Putamen (tissue), 1 donor: ENCODE measurements at places on chromosomes 2 and 18.

DNA sequence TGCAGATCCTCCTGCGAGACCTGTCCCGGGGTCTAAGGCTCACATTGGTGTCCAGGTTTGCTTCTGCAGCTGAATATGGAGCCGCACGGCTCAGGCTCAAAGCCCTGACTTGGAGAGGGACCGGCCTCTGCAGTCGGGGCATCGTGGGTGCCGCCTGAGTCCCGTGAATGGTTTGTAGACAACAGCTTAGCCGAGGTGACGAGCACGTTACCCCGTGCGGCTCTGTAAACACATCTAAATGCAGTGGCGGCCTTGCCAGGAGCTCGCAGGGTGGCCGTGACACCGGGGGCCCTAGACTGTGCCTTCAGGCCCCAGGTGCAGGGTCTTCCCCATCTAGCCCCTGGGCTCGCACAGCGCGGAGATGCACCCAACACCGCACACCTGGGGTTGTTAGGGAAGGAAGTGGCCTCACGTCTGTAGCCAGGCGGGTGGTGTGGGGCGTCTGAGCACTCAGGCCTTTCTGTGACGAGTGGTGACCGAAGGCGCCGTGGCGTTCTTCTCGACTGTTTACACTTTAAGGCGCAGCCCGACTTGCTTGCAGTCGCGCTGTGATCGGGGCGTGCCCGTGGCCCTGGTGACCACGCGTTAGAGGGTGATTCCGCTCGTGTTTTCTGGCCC lies 91.6 kb downstream of the NFATC1 start:
- DNase-seq = no peak

DNA sequence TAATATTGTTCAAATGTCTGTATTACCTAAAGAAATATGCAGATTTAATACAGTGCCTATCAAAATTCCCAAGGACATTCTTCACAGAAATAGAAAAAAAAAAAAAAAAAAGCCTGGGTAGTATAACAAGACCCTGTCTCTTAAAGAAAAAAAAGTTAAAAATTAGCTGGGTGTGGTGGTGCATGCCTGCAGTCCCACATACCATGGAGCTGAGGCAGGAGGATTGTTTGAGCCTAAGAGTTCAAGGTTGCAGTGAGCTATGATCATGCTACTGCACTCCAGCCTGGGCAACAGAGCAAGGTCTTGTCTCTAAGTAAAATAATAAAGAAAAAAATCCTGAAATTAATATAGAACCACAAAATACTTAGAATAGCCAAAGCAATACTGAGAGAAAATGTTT lies 51.9 kb downstream of the SLC16A14 start:
- DNase-seq = no peak

DNA sequence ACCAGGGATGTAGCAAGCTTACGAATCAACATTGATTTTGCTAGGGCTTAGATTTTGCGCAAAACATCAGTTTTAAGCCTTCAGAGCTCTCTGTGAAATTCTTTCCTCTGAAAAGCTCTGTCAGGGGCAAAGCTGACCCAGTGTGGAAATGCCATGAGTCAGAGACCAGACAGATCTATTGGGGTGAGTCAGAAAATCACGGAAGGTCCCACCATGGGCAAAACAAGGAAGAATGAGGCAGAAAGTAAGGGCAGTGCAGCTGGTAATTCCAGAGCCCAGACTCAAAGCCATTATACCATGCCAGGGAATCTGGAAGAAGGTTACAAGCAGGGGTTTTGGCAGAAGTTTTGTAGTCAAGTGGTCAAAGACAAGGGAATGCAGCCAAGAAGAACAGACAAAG lies 256.6 kb upstream of the CTAGE1 start:
- DNase-seq = no peak

- DNase-seq = no peak
Observed at GRCh38 chr2:198113316-198113715, 308.9 kb downstream of the PLCL1 start.

- no peak for DNase-seq
Observed at GRCh38 chr2:205025580-205026240, 480.4 kb downstream of the PARD3B start.

DNA sequence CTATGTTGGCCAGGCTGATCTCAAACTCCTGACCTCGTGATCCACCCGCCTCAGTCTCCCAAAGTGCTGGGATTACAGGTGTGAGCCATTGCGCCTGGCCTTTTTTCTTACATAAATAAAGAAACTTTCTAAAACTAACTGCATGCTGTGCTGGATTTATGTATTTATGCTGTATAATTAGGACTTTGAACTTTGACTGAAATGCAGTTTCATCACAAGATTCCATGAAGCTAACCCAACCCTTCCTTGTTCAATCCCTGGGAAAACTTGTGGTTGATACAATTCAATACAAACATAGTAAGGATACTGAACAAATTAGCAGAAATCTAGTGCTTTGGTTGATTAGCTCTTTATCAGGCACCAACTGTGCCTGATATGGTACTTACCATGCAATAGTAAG lies 20.9 kb upstream of the SLC35F5 start:
- DNase-seq = no peak

- no peak for DNase-seq
Observed at GRCh38 chr2:181363164-181363563, 94.0 kb upstream of the ITGA4 start.

DNA sequence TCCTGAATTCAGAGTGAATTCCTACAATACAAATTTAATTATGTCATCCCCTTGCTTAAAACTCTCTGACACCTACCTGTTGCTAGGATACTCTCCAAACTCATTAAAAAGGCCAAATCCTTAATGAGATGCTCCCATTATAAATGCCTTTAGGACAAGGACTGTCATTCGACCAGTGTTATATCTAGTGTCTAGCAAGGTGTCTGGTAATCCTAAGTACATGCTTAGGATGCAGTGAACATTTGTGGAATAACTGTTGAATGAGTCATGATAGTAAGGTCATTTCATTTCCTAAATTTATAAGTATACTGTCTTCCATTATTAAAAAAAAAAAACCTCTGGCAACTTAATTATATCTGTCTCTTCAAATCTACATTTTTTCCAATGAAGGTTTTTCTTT lies 588.9 kb upstream of the NRXN1 start:
- DNase-seq = no peak

DNA sequence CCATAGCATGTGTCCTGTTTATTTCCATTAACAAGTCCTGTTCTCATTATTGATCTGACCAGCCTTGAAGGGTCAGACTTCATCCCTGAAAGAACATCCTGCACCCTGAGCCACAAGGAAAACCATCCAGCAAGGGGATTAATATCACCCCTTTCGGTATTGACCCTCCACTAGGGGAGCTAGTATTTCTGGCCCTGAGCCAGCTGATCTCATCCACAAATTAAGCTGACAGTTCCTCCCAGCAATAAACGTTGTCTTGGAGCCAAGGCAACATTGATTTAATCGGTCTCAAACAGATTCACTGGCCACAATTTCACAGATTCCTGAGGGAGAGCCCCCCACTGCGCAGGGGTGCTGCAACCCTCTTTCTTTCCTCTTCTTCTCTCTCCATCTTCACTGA lies 353.1 kb upstream of the FANCL start:
- no peak for DNase-seq

GRCh38 chr2:128384956-128385355 lies 66.3 kb upstream of the HS6ST1 start:
- no peak for DNase-seq

DNA sequence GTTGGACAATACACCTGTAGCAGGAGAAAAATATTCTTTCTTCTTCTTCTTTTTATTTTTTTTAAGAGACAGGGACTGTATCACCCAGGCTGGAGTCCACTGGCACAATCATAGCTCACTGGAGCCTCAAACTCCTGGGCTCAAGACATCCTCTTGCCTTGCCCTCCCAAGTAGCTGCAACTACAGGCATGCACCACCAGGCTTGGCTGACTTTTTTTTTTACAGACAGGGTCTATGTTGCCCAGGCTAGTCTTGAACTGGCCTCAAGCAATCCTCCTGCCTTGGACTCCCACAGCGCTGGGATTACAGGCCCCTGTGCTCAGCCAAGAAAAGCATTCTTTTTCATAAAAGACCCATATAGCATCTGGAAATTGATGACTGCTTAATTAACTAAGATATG lies 17.1 kb upstream of the ARHGAP28 start:
- no peak for DNase-seq

- no peak for DNase-seq
Observed at GRCh38 chr18:677145-677544, 19.7 kb downstream of the TYMS start.

GRCh38 chr2:10814571-10815331 lies 2.2 kb upstream of the PDIA6 start:
- DNase-seq = no peak

DNA sequence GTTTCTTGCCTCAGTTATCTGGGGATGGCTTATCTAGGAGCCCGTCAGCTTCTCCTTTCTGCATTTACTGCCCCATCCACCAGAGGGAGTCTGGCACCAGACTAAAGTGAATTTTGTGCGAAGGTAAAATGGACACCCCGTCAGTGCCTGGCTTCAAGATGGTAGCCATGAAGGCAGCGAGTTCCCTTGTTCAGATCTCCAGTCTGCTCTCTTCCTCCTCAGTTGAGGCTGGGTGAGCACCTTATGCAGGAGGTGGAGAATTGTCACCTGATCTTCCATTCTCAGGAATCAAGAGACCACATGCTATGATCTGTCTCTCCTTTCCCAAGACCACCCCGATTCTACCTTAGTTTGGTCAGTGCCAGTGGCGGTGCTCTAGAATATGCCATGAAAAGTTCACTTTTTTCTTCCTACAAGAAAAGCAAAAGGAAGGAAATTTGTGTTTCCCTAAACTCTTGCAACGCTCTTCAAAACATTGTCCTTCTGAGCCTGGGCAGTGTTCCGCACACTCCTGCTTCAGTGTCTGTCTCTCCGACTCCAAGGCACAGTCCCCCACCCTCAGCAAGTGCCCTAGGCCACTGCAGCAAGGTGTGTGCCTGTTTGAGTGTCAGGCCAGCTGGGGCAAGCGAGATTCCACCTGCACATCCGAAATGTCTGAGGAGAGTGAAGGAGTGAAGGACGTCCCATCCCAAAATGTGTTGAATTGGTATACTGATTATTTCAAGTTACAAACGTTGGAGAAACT lies 168.6 kb downstream of the SS18 start:
- no peak for DNase-seq

- no peak for DNase-seq
Observed at GRCh38 chr2:1793868-1794445, 49.6 kb upstream of the PXDN start.

GRCh38 chr18:36284671-36285295 lies 12.7 kb upstream of the FHOD3 start:
- DNase-seq = peak; percentile 59

DNA sequence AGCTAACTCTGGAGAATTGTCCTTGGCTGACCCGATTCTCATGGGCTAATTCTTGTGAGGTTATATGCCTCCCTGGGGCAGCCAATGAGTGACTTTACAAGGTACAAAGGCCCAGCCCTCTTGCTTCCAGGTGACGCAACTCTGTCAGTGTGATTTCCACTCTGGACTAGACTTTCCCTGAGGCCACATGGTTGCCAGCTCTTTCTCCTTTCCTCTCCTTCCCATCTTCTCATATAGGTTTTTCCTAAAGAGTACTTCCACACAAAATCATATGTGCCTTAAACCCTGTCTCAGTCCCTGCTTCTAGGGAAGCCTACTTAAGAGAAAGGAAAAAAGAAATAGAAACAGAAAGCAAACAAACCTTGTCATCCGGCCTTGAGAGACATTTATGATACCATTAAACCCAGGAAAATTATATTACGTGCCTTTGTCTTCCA lies 226.2 kb upstream of the ZSWIM2 start:
- no peak for DNase-seq

GRCh38 chr2:27559228-27559627 lies 23.6 kb upstream of the ZNF512 start:
- DNase-seq = no peak

DNA sequence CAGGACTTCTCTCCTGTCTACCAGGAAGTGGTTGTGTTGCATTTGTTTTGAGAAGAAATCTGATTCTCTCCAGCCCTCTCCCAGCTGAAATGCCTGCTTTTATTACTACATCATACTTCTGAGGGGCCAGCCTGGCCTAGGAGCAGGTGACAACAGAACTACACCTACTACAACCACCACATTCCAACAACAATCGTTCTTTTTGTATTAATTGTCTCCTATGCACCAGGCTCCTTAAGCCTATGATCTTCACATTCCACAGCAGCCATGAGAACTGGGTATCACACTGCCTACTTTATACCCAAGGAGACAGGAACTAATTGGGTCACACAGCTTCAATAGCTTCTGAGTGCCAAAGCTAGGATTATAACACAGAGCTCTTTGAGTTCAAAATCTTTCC lies 167.7 kb downstream of the TDRD15 start:
- no peak for DNase-seq

DNA sequence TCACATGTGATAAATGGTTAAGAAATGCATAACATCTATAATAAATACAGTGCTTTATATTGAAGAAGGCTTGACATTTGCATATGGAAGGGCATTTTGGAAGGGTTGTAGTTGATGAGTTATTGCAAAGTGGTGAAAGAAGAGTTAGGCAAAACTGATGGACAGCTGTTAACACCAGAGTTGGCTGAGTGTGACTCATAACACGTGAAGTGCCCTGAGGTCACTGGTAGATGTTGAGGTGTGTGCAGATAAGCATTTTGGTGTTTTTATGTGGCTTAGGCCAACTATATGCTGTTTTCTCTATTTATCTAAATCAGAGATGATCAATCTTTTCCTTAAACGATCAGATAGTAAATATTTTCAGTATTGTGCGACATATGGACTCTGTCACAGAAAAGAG lies 154.3 kb upstream of the KCNH7 start:
- DNase-seq = no peak

DNA sequence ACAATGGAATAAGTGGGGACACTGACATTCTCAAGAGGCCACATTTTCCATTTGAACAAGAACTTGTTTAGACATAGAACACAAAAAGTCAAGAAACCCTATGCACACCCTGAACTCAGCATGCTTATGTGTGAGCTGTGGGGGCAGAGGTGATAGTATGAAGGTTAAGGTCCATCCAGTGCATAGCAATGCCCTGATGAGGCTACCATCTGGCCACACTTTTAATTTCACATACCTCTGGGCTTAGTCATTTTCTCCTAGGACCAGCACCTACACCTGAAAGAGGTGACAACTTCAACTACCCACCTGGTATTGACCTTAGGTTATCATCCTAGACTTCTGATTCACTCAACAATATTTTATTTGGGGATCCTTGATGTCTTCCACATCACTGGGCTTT lies 139.8 kb downstream of the PIK3C3 start:
- DNase-seq = no peak

GRCh38 chr18:28716338-28716737 lies 539.4 kb upstream of the CDH2 start:
- DNase-seq = no peak

- no peak for DNase-seq
Observed at GRCh38 chr2:48380989-48381625, 148.8 kb upstream of the STON1 start.

GRCh38 chr2:100185105-100185504 lies 42.7 kb upstream of the AFF3 start:
- no peak for DNase-seq

GRCh38 chr2:64735504-64735903 lies 81.8 kb upstream of the SERTAD2 start:
- DNase-seq = no peak

GRCh38 chr2:217864963-217865772 lies 137.6 kb downstream of the TNS1 start:
- no peak for DNase-seq
